ENCODE measurements at places on chromosomes 1 and 21. TPM values are rescaled to one million over a fixed set of nuclear protein-coding genes. Genes with fewer than 3 reads are reported as not detected.

Gene L1TD1
- polyA plus RNA-seq = not detected

Gene AADACL3
- polyA plus RNA-seq = not detected

Gene AQP10
- not detected for polyA plus RNA-seq

Gene DISP3
- polyA plus RNA-seq = 21.8 TPM

Gene RIPPLY3
- polyA plus RNA-seq = 0.24 TPM

Gene MAP10
- 1.1 TPM for polyA plus RNA-seq

Gene CRP
- 0.98 TPM for polyA plus RNA-seq

Gene SVBP
- 210 TPM for polyA plus RNA-seq

Gene NME7
- 41.6 TPM for polyA plus RNA-seq

Gene CELA2A
- polyA plus RNA-seq = not detected

Gene LCE3E
- polyA plus RNA-seq = not detected

Gene ASB17
- polyA plus RNA-seq = not detected

Gene CD1B
- polyA plus RNA-seq = not detected

Gene BTBD8
- polyA plus RNA-seq = 38.6 TPM

Gene LRRN2
- polyA plus RNA-seq = 3.3 TPM

Gene RGS18
- not detected for polyA plus RNA-seq

Gene RSPO1
- 0.14 TPM for polyA plus RNA-seq

Gene SPRR5
- polyA plus RNA-seq = not detected

Gene CASQ2
- not detected for polyA plus RNA-seq

Gene CDA
- polyA plus RNA-seq = not detected

Gene OR14A2
- polyA plus RNA-seq = not detected
